ENCODE measurements at places on chromosomes 6 and 20. TPM values are rescaled to one million over a fixed set of nuclear protein-coding genes. Genes with fewer than 3 reads are reported as not detected.

RIPPLY2 gene
- total RNA-seq: not detected

LGSN gene
- total RNA-seq: not detected

ZFP57 gene
- total RNA-seq: not detected

DNA sequence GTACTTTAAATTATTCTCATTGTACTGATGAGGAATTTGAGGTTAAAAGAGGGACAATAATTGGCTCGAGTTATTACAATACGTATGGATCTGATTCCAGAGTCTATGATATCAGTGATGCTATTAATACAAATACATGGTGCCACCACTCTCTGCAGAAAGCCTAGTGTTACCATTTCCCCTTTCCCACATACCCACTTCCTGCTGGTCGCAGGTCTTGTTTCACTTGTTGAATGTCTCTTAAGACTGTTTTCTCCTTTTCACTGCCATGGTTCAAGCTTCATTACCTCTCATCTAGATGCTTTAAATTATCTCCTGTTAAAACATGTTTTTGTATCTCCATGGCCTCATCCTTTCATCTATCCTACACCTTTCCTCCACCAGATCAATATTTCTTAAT lies 62.0 kb downstream of the FHL5 start:
- no peak for DNase-seq

GRCh38 chr6:42745083-42745639 lies 742 bp downstream of the TBCC start:
- DNase-seq: no peak

DNA sequence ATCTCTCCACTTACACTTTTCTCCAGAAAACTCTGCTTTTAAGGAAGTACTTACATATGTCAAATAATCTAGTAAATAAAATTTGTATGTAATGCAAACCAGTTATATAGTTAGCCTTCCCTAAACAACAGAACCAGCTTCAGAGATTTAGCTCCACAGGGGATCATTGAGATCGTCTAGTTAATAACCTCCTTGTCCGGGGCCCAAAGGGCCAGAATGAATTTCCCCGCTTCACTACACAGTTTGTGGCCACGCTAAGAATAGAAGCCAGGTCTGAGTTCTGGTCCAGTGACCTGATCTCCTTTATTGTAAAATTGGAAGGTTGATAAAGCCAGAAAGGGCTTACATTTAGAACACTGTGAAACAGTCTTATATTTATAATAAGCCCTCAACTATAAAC lies 245.2 kb downstream of the TPBG start:
- DNase-seq: no peak

GRCh38 chr6:34386316-34387137 lies 5.9 kb downstream of the NUDT3 start:
- no peak for DNase-seq

DNA sequence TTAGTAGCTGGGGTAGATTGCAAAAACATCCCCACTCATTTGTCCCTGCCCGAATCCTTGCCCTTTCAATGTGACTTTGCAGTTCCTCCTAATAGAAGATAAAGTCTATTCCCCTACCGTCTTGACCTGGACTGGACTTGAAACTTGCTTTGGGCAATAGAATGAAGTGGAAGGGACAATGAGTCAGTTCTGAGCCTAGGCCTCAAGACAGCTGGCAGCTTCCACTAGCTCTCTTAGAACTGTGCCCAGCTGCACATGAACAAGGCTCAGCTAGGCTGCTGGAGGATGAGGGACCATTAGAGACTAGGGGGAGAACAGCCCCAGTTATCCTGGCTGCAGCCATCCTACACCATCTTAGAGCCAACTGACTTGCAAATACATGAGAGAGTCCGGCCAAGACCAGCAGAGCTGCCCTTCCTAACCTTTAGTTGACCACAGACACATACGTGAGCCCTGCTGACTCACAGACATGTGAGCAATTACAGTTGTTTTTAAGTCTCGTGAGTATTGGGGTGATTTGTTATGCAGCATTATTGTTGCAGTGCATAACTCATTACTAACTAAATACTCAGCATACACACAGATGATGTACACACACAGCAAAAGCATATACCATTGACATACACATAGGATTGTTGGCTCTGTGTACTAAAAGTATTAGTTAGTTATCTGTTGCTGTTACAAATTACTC lies 105.5 kb downstream of the DHX35 start:
- DNase-seq: no peak

DNA sequence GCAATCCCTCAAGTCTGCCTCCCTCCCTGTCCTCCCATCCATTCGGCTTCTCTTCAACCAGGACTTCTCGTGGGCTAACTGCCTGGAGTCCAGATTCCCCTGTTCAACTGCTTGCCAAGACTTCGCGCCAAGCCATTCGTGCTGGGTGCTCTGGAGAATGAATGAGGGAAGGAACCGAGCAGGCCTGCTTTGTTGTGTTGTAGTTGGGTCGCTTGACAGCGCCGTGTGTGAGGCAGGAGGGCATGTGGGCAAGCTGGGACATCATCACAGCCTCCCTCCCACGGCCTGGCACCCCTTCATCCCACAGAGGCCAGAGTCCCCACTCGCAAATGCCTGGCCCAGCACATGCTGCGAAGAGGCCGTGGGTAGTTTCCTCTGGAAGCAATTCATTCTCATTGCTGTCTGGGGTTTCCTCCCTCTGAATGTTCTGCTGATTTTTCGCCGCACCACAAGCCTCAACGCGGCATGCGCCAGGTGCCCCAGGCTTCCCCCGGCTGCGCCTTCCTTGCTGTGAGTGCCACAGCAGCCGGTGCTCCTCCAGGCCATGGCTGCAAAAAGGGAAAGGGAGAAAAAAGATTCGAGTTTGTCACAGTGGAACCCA lies 336.0 kb downstream of the QKI start:
- DNase-seq: no peak

GHRH gene
- total RNA-seq: not detected

- DNase-seq: no peak
Observed at GRCh38 chr6:41505122-41506049, 40.8 kb upstream of the FOXP4 start.

MMP24 gene
- 6.4 TPM for total RNA-seq

PGC gene
- not detected for total RNA-seq

- DNase-seq: no peak
Observed at GRCh38 chr6:13420269-13420668, 67.1 kb downstream of the GFOD1 start.

- no peak for DNase-seq
Observed at GRCh38 chr6:70080443-70081070, 214.2 kb downstream of the COL19A1 start.

GRCh38 chr6:121285041-121285440 lies 49.2 kb downstream of the TBC1D32 start:
- DNase-seq: no peak

CGA gene
- total RNA-seq: not detected

ESR1 gene
- 2.3 TPM for total RNA-seq

DNA sequence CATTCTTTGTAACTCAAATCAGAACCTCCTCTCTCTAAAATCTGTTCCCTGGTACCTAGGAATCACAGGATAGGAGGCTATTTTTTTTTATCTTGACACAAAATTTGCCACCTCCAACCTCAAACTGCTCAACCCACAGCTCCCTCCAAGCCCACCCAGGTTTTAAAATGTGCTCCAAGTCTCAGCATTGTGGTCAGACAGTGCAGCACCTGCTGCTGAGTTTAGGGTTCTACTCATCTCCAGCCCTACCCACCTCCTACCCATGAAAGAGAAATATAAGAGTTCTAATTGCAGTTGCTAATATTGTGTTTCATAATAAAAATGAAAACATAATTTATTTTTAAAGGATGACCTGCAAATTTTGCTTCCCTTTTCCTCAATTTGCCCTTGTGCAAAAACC lies 496.5 kb downstream of the MAFB start:
- DNase-seq: no peak

PRRT1 gene
- total RNA-seq: 1.0 TPM

- DNase-seq: no peak
Observed at GRCh38 chr6:80789912-80790570, 683.6 kb downstream of the BCKDHB start.

DNA sequence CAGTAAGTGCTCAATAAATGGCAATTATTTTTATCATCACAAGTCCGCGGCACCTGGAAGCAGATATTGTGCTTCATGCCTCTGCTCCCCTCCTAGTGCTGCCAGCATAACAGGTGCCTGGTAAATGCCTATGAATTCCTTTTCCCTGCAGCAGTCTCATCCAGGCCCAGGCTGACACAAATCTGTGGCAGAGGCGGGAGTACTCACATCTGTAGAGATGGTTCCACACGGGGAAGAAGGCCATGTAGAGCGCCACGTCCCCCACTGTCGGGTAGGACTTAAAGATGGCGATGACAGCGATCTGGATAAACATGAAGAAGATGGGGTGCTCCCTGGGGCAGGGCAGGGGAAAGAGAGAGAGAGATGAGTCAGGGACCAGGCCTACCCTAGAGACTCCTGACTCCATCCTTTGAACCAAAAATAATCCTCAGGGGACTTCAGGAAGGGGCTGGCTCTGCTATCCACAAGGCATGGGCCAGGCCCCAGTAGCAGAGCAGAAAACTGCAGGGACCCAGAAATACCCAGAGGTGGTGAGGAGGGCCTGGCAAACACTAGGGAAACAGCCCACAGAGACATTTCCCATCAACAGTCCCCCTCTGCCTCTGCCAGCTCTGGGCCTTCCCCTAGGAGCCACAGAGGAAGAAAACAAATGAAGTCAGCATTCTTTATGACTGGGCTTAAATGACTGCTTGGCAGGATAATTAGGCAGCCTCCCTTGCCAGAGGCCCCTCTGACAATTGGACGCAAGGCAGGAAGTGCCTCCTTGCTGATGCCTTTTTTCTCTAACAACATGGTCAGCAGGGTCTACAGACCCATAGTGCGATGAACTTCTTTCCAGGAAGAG lies 23.0 kb downstream of the MAP1LC3A start:
- no peak for DNase-seq

DNA sequence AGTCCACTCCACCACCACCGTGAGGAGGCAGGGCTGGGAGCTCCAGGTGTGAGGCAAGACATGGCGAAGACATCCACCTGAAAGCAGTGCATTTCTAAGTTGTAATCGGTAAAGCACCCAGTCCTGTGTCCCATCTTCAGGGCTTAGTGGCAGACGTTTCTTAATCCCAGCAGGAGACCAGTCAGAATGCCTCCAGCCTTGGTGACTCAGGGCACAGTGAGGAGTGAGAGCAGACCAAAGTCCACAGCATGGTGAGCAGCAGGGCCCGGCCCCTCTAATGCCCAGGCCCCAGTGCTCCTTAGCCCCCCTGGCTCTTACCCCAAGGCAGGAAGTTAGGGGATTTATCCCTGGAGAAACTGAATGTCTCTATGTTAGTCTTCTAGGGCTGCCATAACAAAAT lies 183.9 kb downstream of the SYNDIG1 start:
- DNase-seq: no peak

- no peak for DNase-seq
Observed at GRCh38 chr6:149055195-149055899, 262.2 kb upstream of the TAB2 start.

QKI gene
- total RNA-seq: 233 TPM

GRCh38 chr6:3596766-3597165 lies 139.9 kb upstream of the SLC22A23 start:
- no peak for DNase-seq

LSM2 gene
- total RNA-seq: 29.8 TPM

GRCh38 chr6:32375739-32376529 lies 4.2 kb upstream of the TSBP1 start:
- DNase-seq: no peak

- no peak for DNase-seq
Observed at GRCh38 chr6:7171119-7171518, 63.4 kb downstream of the RREB1 start.

SAMD3 gene
- 1.4 TPM for total RNA-seq

DNA sequence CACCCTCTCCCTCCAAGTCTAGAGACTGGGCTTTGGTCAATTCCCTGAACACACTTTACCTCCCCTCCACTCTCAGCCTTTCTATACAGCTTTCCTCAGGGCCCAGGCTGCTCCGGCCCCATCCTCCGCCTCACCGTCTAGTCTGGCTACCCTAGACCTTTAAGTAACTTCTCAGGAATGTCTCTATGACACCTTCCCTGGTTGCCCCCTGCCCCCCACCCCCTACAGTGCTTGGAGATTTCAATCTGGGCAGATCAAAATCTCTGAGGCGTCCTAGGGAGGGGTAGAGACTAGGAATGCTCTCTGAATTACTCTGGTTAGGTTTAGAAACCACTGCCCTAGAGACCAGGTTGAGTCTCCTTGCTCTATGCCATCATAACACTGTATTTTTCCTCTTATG lies 6.1 kb downstream of the UBE2J1 start:
- DNase-seq: no peak

- DNase-seq: no peak
Observed at GRCh38 chr6:150230164-150230561, 87.3 kb downstream of the PPP1R14C start.

GRCh38 chr6:63066055-63066704 lies 145.1 kb upstream of the FKBP1C start:
- no peak for DNase-seq

GRCh38 chr20:10568032-10568431 lies 105.8 kb downstream of the JAG1 start:
- DNase-seq: no peak

DNA sequence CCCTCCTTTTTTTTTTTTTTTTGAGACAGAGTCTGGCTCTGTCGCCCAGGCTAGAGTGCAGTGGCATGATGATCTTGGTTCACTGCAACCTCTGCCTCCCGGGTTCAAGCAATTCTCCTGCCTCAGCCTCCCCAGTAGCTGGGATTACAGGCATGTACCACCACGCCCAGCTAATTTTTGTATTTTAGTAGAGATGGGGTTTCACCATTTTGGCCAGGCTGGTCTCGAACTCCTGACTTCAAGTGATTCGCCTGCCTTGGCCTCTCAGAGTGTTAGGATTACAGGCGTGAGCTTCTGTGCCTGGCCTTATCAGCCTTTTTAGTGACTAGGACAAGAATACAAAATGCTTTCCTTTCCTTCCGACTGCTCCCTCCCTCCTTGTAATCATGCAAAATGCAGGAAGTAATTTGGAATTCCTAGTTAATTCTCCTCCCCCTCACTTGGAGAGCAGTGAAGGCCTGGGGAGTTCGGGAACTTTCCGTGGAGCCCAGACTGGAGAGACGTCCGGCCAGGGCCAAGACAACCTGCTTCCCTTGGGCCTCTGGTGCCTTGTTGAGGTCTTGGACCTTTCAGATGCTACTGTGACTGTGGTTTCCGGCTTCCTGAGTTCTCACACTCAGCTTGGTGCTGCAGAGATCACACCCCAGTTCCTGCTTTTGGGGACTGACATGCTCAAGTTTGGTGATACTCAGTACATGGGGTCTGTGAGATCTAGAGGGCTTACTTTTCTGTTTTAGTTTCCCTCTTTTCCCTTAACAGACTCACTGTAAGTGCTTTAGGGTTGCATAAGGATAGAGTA lies 3.9 kb upstream of the PHF20 start:
- DNase-seq: no peak

LY6G6F gene
- total RNA-seq: not detected

- no peak for DNase-seq
Observed at GRCh38 chr6:128208851-128209580, 308.2 kb upstream of the THEMIS start.

DNA sequence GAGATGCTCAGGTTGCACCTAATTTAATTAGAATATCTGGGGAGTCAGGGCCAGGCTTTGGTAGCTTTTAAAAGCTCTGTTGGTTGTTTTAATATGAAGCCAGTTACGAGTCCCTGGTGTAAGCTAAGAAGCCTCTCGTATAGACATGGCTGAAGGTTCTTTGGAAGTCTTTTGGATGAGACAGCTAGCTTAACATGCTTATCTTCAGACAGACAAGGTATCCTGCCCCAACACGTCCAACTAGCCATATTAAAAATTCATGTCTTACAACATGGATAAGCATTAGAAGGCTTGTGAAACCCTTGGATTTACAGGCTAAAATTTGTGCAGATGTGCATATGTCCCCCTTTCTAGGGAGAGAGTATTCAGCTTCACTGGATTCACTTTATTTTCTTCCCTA lies 105.7 kb upstream of the KCNK16 start:
- no peak for DNase-seq

All from omental fat pad (tissue), 4 donors.